ENCODE measurements at places on chromosomes 1 and 21. TPM values are rescaled to one million over a fixed set of nuclear protein-coding genes. Genes with fewer than 3 reads are reported as not detected.

Gene IKBKE
- total RNA-seq = 35.5 TPM

Gene SMIM1
- 4.2 TPM for total RNA-seq

Gene ARMH1
- total RNA-seq = 4.7 TPM

Gene HP1BP3
- total RNA-seq = 229 TPM

DNA sequence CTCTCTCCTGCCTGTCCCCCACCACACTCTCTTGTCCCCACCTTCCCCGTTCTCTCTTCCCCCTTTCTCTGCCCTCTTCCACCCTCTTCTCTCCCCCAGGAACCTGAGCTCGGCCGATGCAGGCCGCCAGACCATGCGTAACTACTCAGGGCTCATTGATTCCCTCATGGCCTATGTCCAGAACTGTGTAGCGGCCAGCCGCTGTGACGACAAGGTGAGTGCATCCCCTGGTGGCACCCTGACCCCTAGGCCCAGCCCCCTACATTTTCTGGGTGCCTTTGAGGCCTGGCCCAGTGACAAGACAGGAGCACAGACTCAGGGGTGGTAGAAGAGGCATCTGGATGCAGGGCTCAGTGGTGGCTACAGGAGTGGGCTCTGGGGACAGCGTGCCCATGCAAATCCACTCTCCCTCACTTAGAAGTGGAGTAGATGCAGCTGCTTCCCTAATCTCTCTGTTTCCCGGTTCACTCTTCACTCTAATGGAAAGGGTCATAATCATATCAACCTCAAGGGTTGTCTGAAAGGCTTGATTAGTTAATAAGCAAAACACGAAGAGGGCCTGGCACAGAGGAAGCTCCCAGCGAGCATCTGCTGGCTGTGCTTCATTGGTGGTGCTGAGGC is 37.0 kb downstream of the PKP1 start:
- DNase-seq = no peak

DNA sequence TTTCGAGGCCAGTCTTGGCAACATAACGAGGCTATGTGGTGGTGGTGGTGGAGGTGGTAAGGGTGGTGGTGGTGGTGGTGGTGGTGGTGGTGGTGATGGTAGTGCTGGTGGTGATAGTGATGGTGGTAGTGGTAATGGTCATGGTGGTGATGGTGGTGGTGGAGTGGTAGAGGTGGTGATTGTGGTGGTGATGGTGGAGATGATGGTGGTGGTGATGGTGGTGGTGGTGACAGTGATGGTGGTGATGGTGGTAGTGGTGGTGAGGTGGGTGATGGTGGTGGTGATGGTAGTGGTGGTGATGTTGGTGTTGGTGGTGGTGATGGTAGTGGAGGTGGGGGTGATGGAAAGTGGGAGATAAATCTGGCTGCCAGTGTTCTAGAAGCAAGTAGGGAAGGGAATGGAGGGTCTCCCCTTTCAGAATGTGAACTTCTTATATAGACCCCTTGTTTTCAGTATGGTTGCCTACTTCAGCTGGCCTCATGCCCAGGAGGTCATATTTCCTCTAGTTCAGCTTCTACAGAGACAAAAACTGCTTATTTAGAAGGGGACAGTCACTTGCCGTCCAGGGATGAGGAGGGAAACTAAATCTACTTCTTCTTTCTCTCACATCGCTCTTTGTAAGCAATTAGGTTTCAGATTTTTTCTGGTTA is 27.5 kb downstream of the SH3BGR start:
- no peak for DNase-seq

GRCh38 chr1:55233145-55233777 is 18.1 kb upstream of the USP24 start:
- DNase-seq = peak; percentile 13

GRCh38 chr1:240294566-240294965 is 202.9 kb downstream of the FMN2 start:
- DNase-seq = no peak

- DNase-seq = no peak
Observed at GRCh38 chr1:107523736-107524135, 382.9 kb downstream of the NTNG1 start.

GRCh38 chr1:156746406-156746727 is 5.1 kb downstream of the HDGF start:
- DNase-seq = no peak

GRCh38 chr1:43532716-43533115 is 2.0 kb downstream of the PTPRF start:
- DNase-seq = no peak

DNA sequence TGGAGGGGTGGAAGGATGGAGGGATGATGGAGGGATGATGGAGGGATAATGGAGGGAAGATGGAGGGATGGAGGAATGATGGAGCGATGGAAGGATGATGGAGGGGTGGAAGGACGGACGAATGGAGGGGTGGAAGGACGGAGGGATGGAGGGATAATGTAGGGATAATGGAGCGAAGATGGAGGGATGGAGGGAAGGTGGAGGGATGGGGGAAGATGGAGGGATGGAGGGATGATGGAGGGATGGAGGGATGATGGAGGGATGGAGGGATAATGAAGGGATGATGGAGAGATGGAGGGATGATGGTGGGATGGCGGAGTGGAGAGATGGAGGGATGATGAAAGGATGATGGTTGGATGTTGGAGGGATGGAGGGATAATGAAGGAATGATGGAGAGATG is 61.3 kb downstream of the KCNAB2 start:
- no peak for DNase-seq

- DNase-seq = no peak
Observed at GRCh38 chr1:80523861-80524260, 1276.9 kb upstream of the ADGRL2 start.

Measured in Calu3 (cell line).